ENCODE measurements at places on chromosomes 5 and 9.

DNA sequence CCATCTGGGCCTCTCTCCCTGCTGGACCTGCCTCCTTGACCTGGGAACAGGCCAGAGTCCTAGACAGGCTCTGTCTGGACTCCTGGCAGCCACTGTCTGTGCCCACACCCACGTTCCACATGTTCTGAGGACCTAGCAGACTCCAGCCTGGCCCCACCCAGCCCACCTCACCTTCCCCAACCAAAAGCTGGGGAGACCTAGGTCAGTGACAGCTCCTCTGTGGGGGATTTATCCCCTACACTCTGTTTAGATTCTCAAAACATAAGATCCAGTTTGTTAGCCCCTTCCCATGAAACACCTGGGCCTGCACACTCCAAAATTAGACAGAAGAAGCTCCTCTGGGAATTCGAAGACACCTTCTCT lies 59.8 kb upstream of the ADAMTS2 start:
- DNase-seq, result no peak

GRCh38 chr9:74817281-74817810 lies 70.4 kb downstream of the TRPM6 start:
- DNase-seq, result no peak

GRCh38 chr9:76445976-76446375 lies 13.0 kb upstream of the GCNT1 start:
- DNase-seq, result no peak

- DNase-seq, result no peak
Measured at GRCh38 chr9:130195638-130196037, 23.4 kb downstream of the NCS1 start.

DNA sequence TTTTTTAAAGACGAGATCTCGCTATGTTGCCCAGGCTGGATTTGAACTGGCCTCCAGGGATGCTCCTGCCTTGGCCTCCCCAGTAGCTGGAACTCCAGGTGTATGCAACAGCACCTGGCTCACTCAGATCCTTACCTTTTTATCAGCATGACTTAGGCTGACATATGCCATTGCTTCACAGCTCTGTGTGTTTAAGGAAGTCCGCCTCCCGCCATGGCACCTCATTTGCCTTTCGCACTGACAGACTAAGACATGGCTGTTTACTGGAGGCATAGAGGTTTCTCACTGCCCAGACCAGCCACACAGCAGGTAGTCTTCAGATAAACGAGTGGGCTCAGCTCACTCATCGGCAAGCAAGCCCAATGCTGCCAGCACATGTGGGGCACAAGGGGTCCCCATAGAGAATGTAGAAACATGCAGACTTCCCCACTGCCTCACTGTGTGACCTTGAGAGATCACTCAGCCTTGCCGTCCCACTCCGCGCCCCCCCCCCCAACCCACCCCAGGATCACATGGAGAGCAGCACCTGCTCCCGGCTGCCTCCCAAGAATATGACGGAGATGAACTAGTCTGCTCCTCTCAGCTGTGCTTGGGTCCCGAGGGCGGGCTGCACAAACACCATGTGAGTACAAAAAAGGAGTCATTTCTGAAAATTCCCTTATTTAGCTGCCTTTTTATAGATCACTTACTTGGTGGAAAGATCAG lies 62.8 kb downstream of the DCP2 start:
- no peak for DNase-seq

DNA sequence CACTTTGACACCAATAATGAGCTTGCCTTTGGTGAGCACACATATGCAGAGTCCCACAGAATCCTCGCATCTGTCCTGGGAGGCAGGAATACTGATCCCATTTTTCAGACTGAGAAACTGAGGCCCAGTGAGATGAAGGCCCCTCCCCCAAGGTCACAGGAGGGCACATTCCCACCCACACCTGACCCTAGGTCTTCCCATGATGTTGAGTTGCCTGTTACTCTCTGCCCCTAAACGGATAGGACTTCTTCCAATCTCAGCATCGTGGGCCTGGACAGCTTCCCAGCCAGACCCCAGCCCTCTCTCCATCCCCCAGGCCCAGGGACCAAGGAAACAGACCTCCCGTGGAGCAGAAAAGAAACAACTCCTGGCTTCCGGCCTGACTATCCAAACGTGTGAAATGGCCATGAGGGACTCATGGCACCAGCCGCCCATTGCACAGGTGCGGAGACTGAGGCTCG lies 877 bp downstream of the SH3GLB2 start:
- DNase-seq, result no peak

DNA sequence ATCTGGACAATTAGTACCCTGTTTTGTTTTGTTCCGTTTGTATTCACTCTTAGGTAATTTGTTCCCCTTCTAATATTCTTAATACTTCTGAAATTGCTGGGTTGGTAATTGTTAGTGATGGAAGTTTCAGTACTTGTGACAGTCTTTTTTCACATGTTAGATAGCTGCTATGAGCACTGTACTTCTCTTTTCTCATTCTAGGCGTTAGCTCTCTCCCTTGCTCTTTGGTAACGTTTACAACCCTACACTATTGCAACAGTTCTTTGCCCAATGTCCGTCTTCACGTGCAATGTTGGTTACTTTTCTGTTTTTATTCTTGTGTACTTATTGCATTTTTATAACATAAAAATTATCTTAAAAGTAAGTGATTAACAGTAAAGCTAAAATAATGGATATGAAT lies 1509.0 kb downstream of the MAT2B start:
- no peak for DNase-seq

DNA sequence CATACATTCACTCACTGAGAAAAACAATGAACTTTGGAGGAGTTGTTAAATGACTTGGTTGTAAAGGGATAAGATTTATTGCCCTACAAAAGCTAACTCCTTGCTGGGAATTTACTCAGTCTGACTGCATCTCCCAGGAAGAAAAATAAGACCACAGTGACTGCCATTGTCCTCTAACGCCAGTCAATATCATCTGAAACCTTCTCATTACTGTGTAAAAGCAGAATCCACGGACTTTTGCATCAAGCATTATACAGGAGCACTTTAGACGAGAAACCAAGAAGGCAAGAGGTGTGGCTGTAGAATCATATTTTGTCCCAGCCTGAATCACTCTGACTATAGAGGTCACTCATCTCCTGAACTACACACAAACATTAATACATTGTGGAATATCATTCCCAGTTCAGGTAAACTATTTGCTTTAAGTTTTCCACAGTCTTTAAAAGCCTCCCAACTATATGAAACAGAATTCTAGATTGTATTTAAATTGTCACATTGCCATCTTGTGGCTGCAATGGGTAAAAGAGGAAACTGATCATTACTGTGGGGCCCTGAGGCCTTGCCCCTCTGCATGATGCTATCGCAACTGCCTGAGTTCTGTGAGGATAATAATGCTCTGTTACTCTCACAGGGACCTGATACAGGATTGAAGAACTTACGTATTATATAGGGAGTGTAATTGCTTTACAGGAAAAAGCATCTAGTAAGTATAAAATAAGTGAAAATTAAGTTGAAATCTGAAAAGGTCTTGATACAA lies 142.9 kb downstream of the SLCO4C1 start:
- DNase-seq, result no peak

DNA sequence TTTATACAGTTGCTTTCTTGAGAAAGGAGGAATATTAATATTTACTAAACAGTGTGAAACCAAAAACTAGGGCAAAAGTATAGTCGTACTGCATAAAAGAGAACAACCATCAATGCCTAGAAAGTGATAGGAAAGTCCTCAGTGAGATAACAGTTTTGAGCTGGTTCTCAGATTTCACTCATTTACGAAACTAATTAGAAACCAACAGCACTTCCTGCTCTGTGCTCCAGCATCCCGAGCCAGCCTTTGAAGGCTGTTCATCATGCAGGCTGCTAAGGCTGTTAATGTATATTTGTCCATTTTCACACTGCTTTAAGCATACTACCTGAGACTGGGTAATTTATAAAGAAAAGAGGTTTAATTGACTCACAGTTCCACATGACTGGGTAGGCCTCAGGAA lies 2039.9 kb downstream of the EFNA5 start:
- DNase-seq, result no peak

DNA sequence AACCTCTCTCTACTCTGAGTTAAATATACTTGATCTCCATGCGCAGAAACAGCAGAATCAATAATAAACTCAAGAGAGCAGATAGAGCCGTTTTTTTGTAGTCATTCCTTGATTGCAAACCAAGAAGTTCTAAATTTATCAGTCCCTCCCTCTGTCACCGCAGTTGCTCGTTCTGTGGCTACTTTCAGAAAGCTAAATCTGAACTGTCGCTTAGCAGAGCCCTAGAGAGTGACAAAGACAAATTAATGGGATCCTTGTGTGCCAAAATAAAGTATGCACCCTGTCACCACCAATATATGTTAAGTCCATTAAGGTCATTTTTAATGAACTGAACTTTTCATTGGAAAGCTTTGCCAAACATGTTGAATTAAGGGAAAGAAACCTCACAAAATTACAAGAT lies 218.3 kb downstream of the ADAMTSL1 start:
- no peak for DNase-seq

DNA sequence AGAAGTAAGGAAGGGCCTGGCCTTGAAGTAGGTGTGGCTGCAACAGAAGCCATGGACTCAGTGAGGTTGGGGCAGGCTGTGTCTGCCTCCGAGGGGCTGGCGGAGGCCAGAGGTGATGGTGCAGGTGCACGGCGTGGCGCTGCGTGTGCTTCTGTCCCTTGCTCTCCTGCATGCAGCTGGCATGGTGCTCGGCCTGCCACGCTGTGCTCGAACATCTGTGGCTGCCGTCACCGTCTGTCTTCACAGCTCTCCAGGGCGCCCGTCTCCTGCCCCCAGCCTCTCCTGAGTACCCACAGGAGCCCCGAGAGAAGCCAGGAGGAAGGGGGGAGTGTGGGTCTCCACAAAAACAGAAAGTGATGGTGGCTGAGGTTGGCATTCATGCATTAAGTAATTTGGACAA lies 193.7 kb downstream of the CACNA1B start:
- no peak for DNase-seq

GRCh38 chr9:104740621-104741020 lies 6.9 kb upstream of the NIPSNAP3A start:
- DNase-seq, result no peak

DNA sequence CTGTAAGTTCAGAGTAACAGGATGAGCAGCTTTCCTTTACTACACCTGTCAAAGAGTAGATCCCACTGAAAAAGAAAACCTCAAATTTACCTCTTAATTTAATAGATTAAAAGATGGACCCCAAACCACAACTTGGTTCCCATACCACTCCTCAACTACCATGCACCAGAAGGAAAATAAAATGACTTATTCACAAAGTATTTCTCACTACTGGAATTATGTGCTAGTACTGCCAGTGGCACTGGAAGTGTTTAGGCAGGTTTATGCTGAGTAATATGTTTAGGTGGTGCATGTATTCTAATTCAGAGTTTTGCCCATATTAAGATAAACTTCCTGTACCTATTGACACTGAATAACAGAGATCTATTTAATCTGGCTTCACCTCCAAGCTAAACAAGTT lies 6.6 kb downstream of the PLK2 start:
- no peak for DNase-seq

DNA sequence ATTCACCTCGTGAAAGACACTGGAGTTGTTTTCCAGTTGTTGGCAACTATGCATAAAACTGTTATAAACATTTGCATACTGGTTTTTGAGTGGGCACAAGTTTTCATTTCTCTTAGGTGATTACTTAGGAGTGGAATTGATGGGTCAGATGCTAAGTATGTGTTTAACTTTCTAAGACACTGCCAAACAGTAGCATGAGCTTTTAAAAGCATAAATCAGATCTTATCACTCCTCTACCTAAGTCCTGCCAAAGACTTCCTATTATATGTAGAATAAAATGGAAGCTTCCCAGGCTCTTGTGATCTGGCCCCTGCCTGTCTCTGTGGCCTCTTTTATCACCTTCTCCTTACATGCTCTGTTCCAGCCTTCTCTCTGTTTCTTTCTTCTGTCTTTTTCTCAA lies 72.6 kb downstream of the SH3RF2 start:
- no peak for DNase-seq

GRCh38 chr9:134591573-134591981 lies 50.0 kb upstream of the COL5A1 start:
- DNase-seq, result no peak

DNA sequence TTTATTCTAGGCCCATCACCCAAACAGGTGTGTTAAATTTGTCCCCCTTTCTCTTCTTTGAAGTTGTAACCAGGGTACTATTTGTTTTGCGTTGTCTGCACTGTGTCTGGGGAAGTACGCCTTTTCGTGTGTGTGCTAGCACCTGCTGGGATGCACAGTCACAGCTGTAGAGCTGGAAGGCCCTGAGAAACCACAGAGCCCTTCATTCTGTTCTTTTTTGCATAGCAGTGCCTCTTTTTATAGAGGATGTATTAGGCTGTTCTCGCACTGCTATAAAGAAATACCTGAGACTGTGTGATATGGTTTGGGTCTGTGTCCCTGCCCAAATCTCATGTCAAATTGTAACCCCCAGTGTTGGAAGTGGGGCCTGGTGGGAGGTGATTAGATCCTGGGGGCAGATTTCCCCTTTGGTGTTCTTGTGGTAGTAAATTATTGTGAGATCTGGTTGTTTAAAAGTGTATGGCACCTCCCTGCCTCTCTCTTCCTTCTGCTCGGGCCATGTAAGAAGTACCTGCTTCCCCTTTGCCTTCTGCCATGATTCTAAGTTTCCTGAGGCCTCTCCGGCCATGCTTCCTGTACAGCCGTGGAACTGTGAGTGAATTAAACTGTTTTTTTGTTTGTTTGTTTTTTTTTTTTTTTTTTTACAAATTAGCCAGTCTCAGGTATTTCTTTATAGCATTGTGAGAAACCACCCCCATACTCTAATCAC lies 14.0 kb downstream of the SEC61B start:
- peak; percentile 52 for DNase-seq

DNA sequence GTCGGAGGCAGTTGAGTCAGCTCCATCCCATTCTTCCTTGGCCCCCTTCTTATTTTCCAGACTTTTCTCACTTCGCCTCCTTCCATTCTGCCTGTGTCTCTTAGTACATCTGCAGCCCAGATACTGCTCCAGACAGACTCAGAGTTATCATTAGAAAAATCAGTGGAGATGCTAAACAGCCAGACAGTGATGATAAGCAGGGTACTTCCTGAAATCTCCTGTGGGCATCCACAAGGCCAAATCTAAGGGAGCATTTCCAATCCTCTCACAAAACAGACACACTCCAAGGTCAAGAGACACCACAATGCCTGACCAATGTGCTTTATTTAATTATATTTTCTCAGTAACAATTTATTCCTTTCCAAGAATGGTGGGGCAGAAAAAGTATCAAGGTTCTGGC lies 14.5 kb upstream of the RLN1 start:
- no peak for DNase-seq

- DNase-seq, result no peak
Measured at GRCh38 chr9:123089790-123090189, 56.3 kb downstream of the GPR21 start.

DNA sequence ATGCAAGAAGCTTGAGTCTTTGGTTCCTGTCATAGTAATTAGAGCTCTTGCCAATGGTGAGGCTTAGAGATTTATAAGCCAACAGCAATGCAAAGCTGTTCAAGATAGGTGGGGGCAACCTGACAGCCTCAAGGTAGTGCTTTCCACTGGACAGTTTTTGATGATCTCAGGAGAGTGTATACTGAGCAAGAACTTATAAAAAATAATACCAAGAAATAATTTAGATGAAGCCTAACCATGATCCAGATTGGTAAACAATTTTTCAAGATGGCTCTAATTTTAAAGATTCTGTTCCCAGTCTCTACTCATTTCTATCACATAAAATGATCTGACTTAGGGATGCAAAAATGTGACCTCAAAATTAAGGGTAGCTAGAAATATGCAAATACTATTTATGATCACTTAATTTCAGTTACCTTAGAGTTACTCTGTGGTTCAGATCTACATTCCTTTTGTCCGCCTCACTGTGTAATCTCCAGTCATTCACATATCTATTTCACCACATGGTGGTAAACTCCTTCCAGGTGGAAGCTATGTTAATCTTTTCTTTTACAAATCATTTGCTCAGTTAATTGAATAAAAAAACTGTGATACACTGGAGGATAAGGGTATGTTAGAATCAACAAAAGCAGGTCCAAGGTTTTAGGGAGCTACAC lies 1228.0 kb upstream of the C9orf72 start:
- no peak for DNase-seq
